ENCODE measurements at places on chromosomes 16 and 17.

- peak; percentile 23 for DNase-seq
Measured at GRCh38 chr16:22373662-22374310, 633 bp downstream of the CDR2 start.

DNA sequence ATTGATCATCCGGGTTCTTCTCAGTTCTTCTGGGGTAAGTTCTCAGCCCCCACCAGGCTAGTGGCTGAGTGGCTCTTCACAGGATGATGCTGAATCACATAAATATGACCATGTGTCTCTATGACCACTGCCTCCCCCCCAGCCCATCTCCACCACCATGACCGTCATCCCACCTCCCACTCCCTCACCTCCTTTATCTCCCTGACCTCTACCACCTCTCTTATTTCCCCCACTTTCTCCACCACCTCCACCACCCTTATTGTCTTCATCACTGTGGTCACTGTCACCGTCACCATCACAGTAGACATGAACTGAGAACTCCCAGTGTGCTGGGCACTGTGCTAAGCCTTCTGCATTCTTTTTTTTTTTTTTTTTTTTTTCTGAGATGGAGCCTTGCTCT lies 32.5 kb downstream of the RGS9 start:
- no peak for DNase-seq

DNA sequence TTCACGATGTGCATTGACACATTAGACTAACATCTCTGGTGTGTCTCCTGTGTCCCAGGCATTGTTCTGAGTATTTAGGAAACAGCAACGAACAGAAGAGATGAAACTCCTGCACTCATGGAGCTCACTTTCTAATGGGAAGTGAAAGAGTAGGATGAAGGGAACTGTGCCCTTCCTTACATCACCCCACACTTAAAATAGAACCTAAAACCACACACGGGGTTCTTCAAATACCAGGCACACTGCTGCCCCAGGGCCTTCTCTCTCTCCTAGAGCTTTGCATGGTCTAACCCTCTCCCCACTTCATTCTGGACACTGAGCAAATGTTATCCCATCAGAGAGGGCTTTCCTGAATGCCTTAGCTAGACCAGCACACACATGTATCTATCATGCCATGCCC lies 33.7 kb downstream of the TRIM25 start:
- DNase-seq: no peak

GRCh38 chr16:86508947-86509758 lies 1.2 kb upstream of the FOXF1 start:
- no peak for DNase-seq

DNA sequence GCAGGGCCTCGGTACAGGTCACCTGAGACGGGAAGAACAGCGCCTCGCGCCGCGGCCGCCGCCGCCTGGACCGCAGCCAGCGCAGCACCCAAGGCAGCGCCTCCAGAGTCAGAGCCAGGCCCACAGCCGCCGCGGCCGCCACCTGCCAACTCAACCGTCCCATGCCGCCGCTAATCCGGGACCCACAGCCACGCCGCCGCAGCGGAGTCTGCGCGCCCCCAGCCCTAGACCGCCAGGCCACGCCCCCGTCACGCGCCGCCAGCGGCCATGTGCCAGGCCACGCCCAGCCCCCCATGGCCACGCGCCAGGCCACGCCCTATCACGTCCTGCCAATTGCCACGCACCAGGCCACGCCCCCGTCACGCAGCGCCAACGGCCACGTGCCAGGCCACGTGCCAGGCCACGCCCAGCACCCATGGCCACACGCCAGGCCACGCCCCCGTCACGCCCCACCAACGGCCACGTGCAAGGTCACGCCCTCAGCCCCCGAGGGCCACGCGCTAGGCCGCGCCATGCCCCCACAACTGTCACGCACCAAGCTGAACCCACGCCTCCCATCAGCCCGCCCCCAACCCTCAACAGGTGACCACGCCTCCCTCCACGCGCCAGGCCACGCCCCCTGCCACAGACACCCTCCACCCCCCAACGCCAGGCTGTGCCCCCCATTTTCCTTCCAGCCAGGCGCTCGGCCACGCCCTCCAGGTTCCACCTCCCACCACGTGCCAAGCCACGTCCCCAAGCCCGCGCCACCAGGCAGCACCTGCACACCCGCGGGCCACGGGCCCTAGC lies at the start of gene PLD6:
Gene PLD6, minus strand, starts transcription at position 210 of the 789 bp plus-strand sequence. Its CDS starts 47 bp downstream, at position 163.
- DNase-seq: peak; percentile 79

DNA sequence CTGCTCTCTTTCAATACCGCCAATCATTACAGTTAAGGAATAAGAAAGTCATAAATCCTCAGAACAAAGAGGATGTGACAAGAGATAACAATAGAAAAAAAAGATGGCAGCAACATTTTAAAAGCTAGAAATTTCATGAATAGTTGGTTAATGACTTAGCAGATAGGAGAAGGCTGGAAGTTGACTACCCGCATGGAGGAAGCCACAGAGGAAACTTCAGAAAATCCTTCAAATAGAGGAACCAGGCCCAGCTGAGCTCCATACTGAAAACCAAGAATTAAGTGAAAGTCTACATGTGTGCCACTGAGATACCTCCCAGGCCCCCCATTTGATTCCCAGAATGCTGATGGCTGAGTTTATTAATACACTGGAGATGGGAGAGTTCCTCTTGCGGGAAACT lies 109.3 kb downstream of the GSG1L start:
- DNase-seq: no peak

DNA sequence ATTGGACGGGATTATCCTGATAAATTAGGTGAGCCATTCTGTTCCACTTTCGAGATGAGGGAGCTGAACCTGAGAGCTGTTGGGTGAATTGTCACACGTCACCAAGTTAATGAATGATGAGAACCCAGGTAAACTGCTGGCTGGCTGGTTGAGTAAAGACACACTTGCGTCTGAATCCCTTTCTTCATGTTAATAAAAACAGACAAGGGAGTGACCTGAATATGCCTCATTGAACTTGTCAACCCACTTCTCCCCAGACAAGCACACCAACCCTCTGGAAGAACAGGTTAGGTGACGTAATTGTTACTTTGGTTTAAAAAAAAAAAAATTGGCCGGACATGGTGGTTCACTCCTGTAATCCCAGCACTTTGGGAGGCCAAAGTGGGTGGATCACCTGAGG lies 400.9 kb upstream of the CDH5 start:
- DNase-seq: no peak

GRCh38 chr17:4576161-4576558 lies 8.2 kb upstream of the SMTNL2 start:
- DNase-seq: no peak

DNA sequence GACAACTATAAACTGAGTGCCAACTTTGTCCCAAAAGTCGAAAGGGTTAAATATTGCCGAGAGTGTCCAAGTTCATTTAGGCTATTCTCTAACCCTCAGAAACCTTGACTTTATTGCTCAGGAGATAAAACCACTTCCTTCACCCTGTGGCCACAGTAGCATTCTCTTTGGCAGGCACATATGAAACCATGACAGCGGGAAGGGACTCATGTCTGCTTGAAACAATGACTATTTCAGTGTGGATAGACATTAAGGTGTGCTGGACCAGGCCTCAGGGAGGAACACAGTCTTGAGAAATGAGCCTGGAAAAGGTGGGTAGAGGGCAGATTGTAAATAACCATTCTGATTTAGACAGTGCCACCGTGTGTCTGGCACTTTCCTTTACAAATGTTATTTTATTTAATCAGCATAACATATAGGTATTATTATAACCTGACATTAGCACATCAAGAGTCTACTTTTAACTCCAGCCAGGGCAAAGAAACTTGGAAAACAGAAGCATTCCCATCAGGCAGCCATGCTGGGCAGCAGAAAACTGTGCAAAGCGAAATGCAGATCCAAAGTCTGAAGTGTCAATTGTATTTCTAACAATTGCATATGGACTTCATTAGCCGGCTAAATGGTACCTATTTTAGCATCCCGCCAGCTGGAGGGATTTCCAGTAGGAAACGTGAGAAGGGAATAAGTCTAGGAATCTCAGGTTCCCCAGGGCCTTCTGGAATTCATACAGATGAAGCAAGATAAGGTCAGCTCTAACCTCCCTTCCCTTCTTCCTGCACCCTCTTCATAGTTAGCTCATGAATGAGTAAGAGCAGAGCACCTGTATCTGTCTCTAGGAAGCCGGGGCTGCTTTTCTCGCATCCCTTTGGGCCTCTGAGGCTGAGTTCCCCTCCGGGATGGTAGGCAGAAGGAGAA lies 212.8 kb upstream of the ELAC2 start:
- no peak for DNase-seq

DNA sequence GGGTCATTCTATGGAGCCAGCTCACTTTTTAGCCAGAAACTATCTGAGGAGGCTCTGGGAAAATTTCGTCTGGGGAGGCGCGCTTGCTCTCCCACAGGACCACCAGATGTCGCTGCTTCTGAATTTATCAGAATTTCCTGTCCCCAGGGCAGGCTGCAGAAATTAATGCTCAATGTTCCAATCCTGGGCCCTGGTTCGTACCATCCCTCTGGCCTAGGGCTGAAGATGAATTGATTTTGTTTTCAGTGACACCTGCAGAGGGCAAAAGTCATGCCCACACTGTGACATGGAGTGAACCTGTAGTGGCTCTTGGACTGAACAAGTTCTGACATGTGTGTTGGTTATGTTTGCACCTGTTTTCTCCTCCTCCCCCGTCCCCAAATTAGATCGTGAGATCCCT lies 482.6 kb downstream of the NPIPA7 start:
- DNase-seq: peak; percentile 5

GRCh38 chr17:62615503-62615902 lies 12.0 kb upstream of the MRC2 start:
- no peak for DNase-seq

GRCh38 chr16:54446639-54447038 lies 160.1 kb upstream of the IRX3 start:
- DNase-seq: no peak

GRCh38 chr16:71474864-71475263 lies 12.8 kb upstream of the ZNF23 start:
- DNase-seq: no peak

GRCh38 chr17:10192461-10192860 lies 5.9 kb downstream of the GAS7 start:
- no peak for DNase-seq

DNA sequence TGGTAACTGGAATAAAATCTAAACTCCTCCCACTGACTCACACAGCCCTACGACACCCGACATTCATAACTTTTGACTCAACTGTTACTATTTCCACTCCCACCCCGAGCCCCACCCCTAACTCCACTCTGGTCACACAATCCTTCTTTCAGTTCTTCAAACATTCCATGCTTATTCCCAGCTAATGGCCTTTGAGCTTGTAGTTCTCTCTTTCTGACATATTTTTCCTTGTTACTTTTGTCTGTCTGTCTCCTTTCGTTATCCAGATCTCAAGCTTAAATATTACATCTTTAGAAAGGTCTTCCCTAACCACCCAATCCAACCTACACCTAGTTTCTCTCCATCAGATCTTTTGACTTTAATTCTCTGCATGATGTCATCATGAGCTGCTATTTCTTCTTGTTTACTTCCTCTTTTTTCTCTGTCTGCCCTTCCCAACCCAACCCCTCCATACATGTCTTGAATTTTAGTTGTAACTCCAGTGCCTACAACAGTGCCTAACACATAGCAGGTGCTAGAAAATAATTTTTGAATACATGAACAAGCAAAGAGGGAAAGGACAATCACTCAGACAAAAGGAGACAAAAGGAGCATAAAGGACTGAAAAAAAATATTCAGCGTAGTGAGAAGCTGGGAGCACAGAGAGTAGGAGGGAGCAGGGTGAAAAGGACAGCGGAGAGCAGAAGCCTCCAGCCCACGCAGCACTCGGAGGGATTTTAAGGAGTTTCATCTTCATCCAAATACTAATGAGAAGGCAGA lies 65.2 kb upstream of the SMIM36 start:
- DNase-seq: no peak

- no peak for DNase-seq
Measured at GRCh38 chr17:2212400-2212981, 91.1 kb downstream of the SMG6 start.

DNA sequence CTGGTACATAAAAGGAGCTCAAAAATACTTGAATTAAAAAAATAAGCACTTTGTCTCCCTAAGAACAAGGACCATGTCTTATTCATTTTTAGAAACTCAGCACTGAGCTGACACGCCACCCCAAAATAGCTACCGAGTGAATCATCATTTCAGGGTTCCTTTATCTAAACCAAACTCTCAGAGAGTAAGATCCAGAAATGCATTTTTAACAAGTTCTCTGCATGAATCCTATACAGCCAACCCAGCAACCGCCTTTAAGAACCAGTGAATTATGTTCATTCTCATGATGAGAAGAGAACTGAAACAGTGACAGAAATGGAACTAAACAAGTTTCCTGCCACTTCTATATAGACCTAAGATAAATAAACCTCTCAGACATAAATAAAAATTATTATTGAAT lies 8.7 kb downstream of the C16orf87 start:
- DNase-seq: no peak

DNA sequence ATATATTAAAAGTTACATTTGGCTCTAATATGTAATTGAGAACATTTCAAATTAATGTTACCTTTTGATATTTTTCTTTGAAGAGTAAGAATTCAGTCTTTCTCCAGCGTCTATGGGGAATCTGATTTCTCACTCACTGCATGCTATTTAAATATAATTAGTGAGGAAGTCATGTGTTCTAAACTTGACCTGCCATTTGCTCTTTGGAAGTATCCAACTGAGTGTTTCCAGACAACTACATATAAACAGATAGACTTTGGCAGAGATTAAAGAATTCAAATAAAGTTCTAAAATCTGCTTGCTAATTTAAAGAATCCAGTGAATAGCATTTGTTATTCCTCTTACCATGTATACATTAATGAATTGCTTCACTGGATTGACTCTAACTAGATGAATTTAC lies 23.5 kb downstream of the OMG start:
- no peak for DNase-seq

- DNase-seq: no peak
Measured at GRCh38 chr16:2473446-2473926, 1.4 kb upstream of the TBC1D24 start.

- no peak for DNase-seq
Measured at GRCh38 chr16:65002265-65002664, 119.6 kb downstream of the CDH11 start.

DNA sequence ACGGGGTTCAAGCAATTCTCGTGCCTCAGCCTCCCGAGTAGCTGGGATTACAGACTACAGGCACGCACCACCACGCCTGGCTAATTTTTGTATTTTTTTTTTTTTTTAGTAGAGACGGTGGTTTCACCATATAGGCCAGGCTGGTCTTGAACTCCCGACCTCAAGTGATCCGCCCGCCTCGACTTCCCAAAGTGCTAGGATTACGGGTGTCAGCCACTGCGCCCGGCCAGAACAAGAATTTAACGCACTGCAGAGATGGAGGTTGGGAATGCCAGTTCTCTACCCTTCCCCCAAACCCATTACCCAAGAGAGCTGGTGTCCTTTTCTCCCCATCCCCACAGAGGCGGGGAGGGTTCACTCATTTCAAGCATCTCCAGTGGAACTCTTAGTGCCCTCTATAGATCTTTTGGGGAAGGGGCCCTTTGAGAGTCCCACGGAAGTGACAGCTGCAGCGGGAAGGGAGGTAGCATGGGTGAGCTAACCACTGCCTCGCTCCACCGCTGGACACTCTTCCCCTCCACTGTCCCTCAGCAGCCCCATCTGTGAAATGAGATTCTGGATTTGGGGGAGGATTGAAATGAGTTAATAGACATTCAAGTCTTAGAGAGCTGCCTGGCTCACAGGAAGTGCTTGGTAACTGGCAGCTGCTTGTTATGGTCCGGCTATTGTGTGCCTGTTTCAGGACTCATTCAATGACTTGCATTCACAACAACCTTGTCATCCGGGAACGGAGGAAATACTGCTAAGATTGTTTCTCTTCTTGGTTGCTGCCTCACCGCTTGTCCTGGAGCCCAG lies 3.5 kb upstream of the UBALD2 start:
- DNase-seq: no peak

GRCh38 chr16:78290395-78290794 lies 190.9 kb downstream of the WWOX start:
- DNase-seq: no peak

GRCh38 chr17:38453951-38454421 lies 25.7 kb downstream of the ARHGAP23 start:
- no peak for DNase-seq

All from stimulated activated CD8-positive, alpha-beta memory T cell treated with anti-CD3 and anti-CD28 coated beads, Interleukin-15, amount 100 ng/mL, for 24 hours (primary cell).